COLO829 (cell line): ENCODE measurements at places on chromosomes 7 and 10.

GRCh38 chr7:64651632-64652165, 14.2 kb upstream of the ZNF107 start:
- DNase-seq, result no peak

DNA sequence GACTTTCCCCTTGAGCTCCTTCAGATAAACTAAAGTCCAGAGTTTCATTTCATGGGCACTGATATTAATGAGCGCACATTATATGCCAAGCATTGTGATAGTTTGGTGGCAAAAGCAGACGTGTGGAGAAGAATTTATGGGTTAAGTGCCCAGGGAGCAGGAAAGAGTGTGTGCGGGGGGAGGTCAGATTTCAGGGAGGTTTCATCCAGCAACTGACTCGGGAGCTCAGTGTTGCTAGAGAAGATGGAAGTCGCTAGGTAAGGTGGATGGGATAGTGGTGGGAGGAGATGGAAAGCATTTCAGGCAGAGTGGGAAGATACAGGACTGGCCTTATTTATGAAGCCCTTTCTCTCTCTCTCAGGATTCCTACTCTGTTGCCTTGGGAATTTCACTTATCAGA, 223.0 kb downstream of the SNX10 start:
- no peak for DNase-seq

DNA sequence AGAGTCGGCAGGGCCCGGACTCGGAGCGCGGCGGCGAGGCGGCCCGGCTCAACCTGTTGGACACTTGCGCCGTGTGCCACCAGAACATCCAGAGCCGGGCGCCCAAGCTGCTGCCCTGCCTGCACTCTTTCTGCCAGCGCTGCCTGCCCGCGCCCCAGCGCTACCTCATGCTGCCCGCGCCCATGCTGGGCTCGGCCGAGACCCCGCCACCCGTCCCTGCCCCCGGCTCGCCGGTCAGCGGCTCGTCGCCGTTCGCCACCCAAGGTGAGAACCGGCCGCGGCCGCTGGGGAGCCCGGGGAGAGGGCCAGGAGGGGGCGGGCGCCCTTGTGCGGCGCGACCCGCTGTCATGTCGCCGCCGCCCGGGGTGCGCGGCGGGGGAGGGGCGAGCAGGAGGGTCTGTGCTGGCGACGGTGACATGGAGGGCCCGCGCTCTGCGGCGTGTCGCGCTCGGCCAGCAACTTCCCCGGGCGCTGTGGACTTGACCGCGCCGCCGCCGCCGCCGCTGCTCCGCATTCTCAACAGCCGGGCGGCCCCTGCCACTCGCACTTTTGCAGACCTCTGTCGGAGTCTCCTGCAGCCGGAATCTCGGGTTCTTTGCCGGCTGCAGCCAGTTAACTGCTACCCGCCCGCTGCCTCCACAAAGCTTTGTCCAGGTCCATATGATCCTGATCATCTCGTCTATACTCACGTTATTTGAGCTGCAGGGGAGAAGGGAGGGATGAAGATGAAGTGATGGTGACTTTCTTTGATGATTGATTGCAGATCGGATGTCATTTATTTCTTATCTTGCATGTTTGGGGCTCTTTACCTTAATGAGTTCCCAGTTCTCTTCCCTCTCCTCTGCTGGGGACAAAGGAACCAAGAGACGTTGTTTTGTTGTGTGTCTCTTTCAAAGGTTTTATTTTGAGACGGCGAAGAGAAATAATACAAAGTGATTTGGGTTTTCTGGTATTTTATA, 869 bp downstream of the TRIM24 start:
- peak; percentile 43 for DNase-seq

DNA sequence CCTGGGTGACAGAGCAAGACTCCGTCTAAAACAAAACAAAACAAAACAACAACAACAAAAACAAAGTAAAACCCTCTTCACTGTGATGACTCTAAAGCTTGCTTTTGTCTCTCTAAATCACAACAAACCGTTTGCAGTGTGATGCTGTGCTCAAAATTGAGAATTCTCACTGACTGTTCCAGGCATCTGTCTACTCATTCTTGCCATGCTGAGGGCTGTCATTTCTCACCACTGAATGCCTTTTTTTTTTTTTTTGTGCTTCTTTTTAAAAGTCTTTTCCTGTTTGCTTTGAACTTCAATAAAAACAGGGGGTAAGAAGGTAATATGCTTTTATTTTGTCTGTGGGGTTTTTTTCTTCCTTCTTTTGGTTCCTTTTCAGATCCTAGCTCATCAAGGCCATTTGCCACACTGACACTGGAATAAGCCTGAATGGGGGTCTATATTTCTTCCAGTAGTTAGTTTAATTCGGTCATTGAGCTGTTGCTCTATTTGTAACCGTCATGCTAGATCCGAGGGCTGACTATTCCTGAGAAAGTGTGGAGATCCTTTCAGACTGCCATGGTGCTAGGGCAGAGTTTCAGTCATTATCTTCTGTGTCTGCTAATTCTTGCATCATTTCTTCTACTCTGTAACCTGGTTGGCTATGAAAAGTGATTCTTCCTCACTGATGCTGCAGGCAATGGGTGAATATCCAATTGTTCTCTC, 10.6 kb downstream of the FAS start:
- no peak for DNase-seq
